ENCODE measurements at places on chromosomes 5 and 9.
A peak's percentile ranks its signal among the peaks of the same experiment; 100 is the strongest.

GRCh38 chr9:100268271-100268670 is 84.5 kb downstream of the TEX10 start:
- no peak for DNase-seq

DNA sequence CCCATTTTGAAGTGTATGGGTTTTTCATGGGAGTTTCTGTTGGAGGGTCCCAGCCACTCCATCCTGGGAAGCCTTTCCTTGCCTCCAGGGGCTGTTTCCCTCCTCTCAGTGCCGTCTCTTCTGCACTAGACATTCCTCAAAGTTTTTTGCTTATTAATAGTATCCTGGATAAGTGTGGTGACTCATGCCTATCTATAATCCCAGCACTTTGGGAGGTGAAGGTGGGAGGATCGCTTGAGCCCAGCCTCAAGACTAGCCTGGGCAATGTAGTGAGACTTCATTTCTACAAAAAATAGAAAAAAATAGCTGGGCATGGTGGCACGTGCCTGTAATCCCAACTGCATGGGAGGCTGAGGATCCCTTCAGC is 43.1 kb downstream of the RALGPS1 start:
- no peak for DNase-seq

DNA sequence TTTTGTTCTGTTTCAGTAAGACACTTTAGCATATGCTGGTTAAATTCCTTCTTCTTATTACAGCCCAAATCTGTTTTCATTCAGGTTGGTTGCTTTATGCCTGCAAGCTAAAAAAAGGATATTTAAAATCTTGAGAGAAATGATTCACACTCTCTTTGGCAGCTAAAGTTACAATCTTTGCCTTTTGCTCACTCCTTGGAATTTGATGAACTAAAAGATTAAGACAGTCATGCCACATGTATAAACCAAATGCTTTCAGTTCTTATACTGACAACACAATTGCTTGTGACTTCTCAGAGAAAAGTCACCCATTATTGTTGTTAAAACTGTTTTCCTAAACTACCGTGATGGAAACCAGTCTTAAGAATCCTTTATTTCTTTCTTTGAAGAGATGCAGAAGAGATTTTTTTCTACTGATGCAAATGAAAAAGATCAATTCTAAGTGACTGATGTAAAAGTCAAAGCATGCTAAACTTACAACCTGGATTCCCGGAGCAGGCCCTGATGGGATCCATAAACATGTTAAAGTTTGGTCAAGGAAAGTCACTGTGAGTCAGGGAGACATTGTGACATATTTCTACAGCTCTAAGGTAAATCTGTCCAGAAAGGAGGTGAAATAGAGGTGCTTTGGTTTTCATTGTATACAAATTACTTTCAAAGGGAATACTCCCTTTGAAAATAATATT is 144.2 kb upstream of the CDH10 start:
- no peak for DNase-seq

GRCh38 chr9:126501383-126502331 is 112.1 kb upstream of the LMX1B start:
- no peak for DNase-seq

DNA sequence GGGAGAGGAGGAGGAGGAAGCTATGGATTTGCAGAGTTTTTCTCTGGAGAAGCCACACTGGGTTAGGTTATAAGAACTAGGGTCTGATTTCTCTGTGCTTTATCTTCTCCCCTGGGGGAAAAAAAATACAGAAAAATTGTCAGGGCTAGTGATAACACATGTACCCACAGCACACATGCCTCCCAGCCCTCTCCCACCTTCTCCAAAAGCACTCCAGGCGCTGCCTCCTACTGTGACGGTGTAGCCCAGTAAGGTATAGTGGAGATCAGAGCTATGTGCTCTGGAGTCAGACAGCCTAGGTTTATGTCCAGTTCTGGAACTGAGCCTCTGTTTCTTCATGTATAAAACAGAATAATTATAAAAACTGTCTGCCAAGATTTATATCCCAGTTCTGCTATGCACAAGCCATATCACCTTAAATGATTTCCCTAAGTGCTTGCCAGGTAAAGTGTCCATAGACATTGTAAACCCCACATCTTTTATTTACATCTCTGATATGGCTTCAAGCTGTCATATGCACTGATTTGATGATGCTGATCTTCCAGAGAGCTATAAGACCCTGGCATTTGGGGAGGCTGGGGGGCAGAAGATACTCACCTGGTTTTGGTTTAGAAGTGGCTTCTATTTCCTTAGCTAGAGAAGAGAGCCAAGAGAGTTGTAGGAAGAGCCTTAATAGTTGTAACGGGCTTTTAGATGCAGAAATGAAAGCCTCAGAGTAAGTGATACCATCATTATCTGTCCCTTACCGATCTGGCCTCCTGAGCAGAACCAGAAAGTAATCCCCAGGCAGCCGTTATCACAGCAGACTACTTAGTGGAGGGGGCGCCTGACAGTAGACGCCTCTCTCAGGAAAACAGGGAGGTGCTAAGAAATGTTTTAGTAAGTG is 7.6 kb downstream of the SLC1A3 start:
- DNase-seq: no peak

DNA sequence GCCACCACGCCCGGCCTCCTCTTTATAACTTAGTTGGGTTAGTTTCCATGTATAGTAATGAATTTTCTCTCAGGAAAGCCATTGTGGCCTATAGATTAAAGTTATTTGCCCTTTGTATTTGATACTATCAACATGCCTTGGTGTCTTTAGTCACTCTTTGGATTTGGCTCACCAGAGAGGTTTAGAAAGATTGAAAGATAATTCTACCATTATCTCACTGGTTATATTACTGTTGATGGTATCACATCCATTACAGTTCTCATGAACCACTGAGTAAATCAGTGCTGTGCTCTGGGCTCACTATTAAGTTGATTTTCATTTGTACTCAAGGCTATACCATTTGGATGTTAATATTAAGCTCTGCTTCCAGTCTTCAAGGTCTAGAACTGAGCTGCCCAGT is 87.0 kb downstream of the ZSWIM6 start:
- DNase-seq: no peak

- DNase-seq: peak; percentile 13
These were observed 31.6 kb downstream of the ACSL6 start for GRCh38 chr5:131979816-131980215.

- no peak for DNase-seq
These were observed 297.0 kb upstream of the ACTBL2 start for GRCh38 chr5:57779383-57780223.

DNA sequence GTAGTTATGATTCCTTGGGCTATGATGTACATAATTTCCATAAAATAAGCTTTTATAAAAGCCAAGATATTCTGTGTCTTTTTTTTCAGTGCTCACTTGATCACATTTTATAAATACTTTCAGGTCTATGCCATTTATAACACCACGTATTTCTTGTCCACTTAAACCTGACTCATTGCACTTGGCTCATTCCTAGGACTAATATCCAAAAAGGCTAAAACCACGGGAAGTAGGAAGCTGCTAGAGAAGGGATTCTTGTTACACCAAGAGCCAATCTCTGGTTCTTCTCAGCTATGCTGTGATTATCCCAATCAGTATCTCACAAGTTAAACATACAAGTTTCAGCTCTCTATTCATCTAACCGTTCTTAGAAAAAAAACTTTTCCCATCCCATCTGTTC is 80.4 kb upstream of the CDH6 start:
- DNase-seq: no peak

GRCh38 chr9:21670374-21670773 is 132.1 kb upstream of the MTAP start:
- DNase-seq: no peak

GRCh38 chr5:43353668-43354067 is 40.5 kb upstream of the HMGCS1 start:
- no peak for DNase-seq

DNA sequence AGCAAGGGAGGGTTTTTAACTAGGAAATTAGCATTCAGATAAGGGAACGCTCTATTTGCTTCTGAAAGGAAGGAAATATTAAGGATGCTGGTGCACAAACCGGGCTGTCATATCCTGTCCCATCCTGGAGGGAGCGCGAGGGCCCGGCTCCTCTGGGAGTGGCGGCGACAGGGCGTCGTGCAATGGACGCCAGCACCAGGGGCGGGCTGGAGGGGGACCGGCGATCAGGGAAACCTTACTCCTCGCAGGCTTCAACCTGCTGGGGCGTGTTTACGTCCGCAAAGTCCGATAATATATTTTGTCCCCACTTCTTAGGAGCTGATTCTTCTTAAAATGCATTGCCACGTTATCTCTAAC is 197.1 kb upstream of the TBCA start:
- no peak for DNase-seq

- no peak for DNase-seq
These were observed 579.9 kb downstream of the ACTL7B start for GRCh38 chr9:108275906-108276305.

DNA sequence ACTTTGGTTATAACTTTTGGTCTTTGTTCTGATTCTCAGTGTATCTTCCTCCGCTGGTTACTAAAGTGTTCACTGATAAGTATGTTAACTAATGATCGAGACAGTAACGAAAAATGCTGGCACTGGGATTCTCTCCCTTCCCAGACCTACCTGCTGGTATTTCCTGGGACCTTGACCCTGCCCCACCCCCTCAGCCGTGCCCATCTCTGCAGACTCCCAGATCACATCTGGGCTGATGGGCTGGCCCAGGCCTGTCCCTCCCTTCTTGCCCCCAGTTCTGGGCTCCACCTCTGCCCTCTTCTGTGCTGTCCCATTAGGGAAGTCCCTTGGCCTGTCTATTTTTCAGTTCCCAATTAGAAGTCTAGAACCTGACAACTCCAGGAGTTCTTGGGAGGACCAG is 46.9 kb downstream of the NEURL1B start:
- DNase-seq: no peak

- DNase-seq: no peak
These were observed 162.9 kb upstream of the ACOT12 start for GRCh38 chr5:81556809-81557208.

- DNase-seq: no peak
These were observed 57.9 kb upstream of the CCNG1 start for GRCh38 chr5:163379298-163380155.

- no peak for DNase-seq
These were observed 147.6 kb downstream of the CDH10 start for GRCh38 chr5:24497145-24497544.

All from right forelimb (tissue), 1 donor.